ENCODE measurements at places on chromosomes 7 and 10.

GRCh38 chr7:127807829-127808228, 155.8 kb downstream of the SND1 start:
- DNase-seq = no peak

GRCh38 chr10:19966751-19967150, 150.5 kb downstream of the PLXDC2 start:
- DNase-seq = no peak

GRCh38 chr10:2214092-2214491, 476.8 kb upstream of the ADARB2 start:
- no peak for DNase-seq

GRCh38 chr7:128830231-128831177, at the start of gene FLNC:
Gene FLNC, plus strand, starts transcription at chr7:128830406. Its CDS starts 232 bp downstream, at chr7:128830638.
- peak; percentile 55 for DNase-seq

GRCh38 chr7:157522189-157522588, 185.4 kb downstream of the DNAJB6 start:
- no peak for DNase-seq

- no peak for DNase-seq
These were observed 14.6 kb downstream of the FGL2 start for GRCh38 chr7:77184990-77185389.

GRCh38 chr10:80148166-80148805, 15.8 kb downstream of the PLAC9 start:
- DNase-seq = no peak

GRCh38 chr7:41621953-41622831, 80.7 kb downstream of the INHBA start:
- no peak for DNase-seq

DNA sequence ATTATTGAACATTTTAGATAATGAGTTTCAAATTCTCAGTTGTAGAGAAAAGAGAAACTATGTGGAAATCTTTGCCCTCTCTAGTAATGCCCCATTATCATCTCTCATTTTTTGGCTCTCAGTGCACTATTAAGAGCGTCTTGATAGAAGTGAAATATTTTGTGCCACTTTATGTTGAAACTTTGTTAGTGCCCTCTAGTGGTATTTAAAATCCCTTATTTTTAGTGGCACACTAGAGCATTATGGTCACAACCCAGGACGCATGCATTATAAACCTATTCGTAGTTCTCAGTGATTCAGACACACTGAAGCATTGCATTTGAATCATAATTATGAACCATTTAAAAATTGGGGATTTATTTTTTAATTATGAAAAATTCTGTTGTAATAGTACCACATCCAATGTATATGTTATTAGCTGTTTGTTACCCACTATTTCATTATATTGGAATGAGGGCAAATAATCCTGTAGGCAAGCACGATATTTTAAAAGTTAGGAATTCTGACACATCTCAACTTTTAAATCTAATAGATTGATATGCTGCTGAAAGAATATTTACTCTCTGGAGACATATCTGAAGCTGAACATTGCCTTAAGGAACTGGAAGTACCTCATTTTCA, 21.9 kb downstream of the PDCD4 start:
- peak; percentile 77 for DNase-seq

DNA sequence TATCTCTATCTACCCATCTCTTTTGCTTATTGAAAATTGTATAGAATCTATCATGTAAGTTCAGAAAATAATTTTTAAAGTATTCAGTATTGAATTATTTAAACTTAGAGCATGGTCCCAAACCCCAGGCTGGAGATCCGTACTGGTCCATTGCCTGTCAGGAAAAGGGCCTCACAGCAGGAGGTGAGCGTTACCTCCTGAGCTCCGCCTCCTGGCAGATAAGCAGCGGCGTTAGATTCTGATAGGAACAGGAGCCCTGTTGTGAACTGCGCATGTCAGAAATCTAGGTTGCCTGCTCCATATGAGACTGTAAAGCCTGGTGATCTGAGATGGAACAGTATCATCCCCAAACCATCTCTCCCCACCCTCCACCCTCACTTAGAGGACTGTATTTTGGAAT, 266.0 kb upstream of the CNTNAP2 start:
- no peak for DNase-seq

- DNase-seq = no peak
These were observed 219.0 kb downstream of the DIP2C start for GRCh38 chr10:470339-471003.

- DNase-seq = no peak
These were observed 15.7 kb upstream of the NDUFA5 start for GRCh38 chr7:123573341-123573740.

- no peak for DNase-seq
These were observed 30.9 kb upstream of the KMT2E start for GRCh38 chr7:104983076-104983577.

DNA sequence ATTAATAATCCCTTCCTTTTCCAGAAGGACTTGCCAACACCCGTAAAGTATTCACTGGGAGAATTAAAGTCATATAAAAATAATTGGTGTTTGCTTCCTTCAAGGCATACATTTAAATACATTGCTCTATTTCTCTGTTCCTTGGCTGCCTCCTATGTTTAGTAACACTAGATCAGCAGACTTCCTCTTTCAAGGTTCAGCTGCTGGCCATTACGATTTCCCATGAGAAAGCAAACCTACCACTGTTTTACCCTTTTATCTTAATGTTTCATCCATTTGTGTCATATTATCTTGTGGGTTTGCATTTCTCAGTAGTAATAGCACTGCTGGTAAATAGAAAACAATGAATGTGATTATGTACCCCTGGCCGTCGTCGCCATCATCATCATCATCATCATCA, 313.8 kb upstream of the BMPER start:
- DNase-seq = no peak

GRCh38 chr7:36796850-36797536, 72.7 kb upstream of the AOAH start:
- DNase-seq = no peak

DNA sequence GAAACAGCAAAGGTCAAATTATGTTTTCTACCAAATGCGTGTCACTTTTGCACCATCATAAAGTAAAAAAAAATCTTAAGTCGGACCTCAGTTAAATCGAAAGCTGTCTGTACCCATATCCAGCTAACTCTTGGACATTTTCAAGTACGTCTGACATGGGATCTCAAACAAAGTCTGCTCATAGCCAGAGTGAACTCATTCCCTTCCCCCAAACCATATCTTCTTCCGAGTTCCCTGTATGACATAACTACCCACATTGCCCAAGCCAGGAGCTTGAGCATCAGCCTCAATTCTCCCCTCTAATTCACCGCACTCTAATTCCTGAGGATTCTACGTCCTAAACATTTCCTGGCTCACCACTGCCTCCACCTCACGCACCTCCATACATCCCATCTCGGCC, 44.8 kb upstream of the TARP start:
- DNase-seq = peak; percentile 59

DNA sequence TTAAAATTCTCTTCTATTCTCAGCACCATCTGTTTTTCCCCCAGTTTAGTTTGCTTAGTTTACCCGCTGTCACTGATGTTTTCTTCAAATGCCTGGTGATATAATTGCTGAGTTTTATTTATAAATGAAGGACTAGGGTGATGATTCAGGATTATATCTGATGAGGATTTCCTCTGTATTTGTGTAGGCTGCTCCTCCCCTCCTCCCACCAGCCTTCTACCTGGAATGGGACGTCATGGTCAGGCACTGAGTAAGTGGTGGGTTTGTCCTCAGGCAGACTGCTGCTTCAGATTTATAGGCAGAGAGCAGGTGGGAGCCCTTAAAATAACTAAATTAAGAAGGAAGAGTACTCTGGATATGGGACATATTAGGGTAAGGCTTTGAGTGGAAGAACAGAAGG, 35.8 kb downstream of the PALS2 start:
- no peak for DNase-seq

- DNase-seq = no peak
These were observed 146.9 kb downstream of the KCNMA1 start for GRCh38 chr10:77490534-77491314.
